Stimulated activated CD8-positive, alpha-beta memory T cell treated with anti-CD3 and anti-CD28 coated beads, Interleukin-7, amount 100 ng/mL, for 1 hour (primary cell): ENCODE measurements at places on chromosomes 6 and 20.

- DNase-seq, result no peak
These were observed 127.9 kb upstream of the NAA20 start for GRCh38 chr20:19889011-19889953.

GRCh38 chr20:47361057-47361915 is 4.8 kb upstream of the ZMYND8 start:
- no peak for DNase-seq

DNA sequence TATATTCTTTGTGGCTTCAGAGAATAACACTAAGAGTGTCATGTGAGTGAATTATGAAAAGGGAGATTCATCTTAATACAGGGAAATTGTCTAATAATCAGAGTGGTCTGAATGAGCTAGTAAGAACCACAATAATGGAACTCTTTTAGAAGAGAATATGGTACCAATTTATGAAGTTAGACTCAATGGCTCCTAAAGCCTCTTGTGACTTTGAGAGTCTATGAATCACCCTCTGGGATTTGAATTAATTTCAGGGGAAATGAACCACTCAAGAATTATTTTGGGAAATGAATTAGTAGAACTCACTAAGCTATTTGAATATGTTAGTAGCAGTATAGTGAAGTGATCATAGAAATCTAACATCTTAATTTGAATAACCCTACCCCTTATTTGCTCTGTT is 14.3 kb downstream of the PCMT1 start:
- no peak for DNase-seq

- DNase-seq, result no peak
These were observed 9.9 kb upstream of the CABLES2 start for GRCh38 chr20:62416651-62417637.
